ENCODE measurements at places on chromosomes 7 and 10. TPM values are rescaled to one million over a fixed set of nuclear protein-coding genes. Genes with fewer than 3 reads are reported as not detected.

PLCE1 gene
- total RNA-seq: 5.7 TPM

ATOH7 gene
- not detected for total RNA-seq

SPDYE11 gene
- not detected for total RNA-seq

MAGI2 gene
- 9.7 TPM for total RNA-seq

NFE2L3 gene
- total RNA-seq: 2.7 TPM

DNA sequence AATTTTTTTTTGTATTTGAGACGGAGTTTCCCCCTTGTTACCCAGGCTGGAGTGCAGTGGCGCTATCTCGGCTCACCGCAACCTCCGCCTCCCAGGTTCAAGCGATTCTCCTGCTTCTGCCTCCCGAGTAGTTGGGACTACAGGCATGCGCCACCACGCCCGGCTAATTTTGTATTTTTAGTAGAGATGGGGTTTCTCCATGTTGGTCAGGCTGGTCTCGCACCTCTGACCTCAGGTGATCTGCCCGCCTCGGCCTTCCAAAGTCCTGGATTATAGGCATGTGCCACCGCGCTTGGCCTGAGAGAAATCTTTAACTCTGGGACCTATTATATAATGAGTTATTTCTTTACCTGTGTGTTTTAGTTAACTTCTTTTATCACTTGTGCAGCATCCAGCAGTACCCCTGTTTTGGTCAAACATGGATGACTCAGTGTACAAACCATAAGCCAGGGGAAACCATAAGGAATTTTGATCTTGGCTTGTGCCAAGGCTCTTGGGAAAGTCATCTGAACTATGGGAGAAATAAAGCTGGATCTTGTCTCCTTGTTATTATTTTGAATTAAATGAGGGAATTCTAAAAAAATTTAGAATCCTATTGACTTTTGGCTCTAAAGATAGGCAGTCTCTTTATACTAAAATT, 23.6 kb upstream of the ZRANB1 start:
- DNase-seq: peak; percentile 49

- no peak for DNase-seq
Observed at GRCh38 chr10:60542657-60543056, 153.0 kb upstream of the ANK3 start.

DNA sequence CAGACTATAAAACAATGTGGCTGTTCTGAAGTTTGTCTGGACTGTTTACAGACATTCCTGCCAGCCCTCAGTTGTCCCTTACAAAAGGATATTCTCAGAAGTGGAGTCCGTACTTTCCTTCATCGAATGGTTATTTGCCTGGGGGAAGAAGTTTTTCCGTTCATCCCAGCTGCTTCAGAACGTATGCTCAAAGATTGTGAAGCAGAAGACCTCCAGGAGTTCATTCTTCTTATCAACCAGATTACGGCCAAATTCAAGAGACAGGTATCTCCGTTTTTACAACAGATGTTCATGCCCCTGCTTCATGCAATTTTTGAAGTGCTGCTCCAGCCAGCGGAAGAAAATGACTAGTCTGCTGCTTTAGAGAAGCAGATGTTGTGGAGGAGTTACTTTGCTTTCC, 174.3 kb upstream of the NUPR2 start:
- DNase-seq: no peak

- no peak for DNase-seq
Observed at GRCh38 chr10:63286754-63287264, 153.7 kb downstream of the NRBF2 start.

DNA sequence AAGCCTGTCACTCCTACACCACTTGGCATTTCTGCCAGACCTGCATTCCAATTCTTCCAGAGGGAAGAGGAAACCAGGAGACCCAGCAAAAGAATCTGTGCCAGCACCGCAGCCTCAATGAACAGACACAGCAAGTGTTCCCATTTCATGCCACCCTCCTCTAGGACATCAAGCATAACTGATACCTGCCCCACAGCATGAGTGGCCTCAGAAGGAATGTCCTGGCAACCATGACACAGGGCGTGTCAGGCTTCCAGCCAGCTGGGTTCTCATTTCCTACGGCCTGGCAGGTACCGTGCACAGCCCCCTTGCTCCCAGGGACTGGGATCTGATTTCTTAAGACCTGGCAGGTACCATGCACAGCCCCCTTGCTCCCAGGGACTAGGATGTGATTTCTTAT, 7.8 kb downstream of the MAD1L1 start:
- no peak for DNase-seq

- DNase-seq: no peak
Observed at GRCh38 chr10:6202098-6202683, 541 bp upstream of the PFKFB3 start.

- DNase-seq: no peak
Observed at GRCh38 chr7:22814261-22815208, 8.1 kb downstream of the TOMM7 start.

DNA sequence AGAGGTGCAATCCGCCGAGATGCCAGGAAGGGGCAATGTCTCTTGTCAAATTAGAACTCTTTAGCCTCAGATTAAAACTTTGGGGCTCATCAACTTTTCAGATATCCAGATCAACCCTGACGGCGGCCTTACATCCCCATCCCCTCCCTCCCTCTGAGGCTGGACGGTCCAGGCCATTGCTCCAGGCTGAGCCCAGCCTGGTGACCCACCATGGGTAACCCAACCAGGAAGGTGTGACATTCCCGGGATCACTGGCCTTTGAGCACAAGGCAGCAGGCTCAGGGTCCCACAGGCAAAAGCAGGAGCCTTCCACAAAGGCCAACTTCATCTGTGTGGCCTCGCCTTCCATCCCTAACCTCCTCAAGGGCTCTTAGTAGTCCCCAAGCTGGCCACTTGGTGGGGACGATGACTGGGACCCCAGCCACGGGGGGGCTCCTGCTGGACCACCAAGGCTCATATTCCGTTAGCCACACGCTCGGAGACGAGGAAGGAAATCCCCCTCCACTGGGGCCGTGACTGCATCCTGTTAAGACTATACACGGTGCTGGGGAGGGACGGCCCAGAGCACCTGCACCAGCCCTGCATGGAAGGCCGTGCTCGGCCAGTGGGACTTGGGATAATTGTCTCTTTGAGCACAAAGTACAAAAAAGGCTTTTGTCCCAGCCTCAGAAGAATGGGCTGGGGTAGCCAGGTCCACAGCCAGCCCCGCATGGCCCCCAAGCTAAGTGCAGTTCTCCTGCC, 62.8 kb downstream of the ZRANB1 start:
- peak; percentile 69 for DNase-seq

- no peak for DNase-seq
Observed at GRCh38 chr7:132618956-132619305, 42.7 kb upstream of the PLXNA4 start.

- no peak for DNase-seq
Observed at GRCh38 chr10:131580674-131581073, 269.2 kb upstream of the TCERG1L start.

DNA sequence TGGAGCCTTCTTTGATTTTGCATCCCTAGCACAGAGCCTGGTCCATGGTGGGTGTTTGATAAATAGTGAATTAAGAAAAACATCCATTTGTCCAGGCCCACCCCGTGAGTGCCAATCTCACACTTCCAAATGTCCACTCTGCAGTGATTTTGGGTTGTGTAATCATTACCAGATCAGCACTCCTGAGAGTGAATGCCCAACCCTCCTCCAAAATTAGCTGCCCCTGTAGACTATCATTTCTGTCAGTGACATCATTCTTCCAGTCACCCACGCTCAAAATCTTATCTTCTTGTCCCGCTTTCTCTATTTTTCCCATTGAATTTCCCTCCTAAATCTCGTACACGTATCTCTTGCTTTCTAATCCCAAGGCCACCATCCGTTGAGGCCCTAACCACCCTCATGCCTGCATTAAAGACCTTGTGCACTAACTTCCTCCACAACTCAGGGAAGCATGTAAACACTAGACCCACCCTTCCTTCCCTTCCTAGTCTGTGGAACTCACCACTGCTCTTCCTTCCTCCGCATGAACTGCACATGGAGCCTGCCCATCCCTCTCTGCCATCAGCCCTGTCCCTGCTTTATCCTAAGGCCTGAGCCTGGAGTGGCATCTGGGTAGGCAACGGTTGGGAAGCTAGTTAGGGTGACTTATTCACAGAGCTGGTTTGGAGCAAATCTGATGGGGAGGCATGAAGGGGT, 32.8 kb downstream of the PIK3AP1 start:
- DNase-seq: no peak

Data from mesenteric fat pad (tissue), 1 donor.